ENCODE measurements at places on chromosomes 4 and X. TPM values are rescaled to one million over a fixed set of nuclear protein-coding genes. Genes with fewer than 3 reads are reported as not detected.
A peak's percentile ranks its signal among the peaks of the same experiment; 100 is the strongest.

GRCh38 chrX:2340991-2341390 lies 159.8 kb downstream of the DHRSX start:
- DNase-seq: no peak
- no peak overlapping the region for H3K27ac ChIP-seq
- H3K27me3 ChIP-seq: no peaks in the 10 kb centered on the region
- H3K4me1 ChIP-seq: no peaks in the 10 kb centered on the region

GRCh38 chr4:140870427-140870826 lies 114.2 kb upstream of the TBC1D9 start:
- no peak for DNase-seq
- H3K27me3 ChIP-seq: no peaks in the 10 kb centered on the region
- no peak overlapping the region for H3K4me3 ChIP-seq
- H3K36me3 ChIP-seq: no peaks in the 10 kb centered on the region

GRCh38 chr4:119835613-119835910 lies 207.0 kb upstream of the PDE5A start:
- H3K27me3 ChIP-seq: no peaks in the 10 kb centered on the region
- H3K27ac ChIP-seq: no peak overlapping the region
- no peak overlapping the region for H3K4me3 ChIP-seq
- H3K36me3 ChIP-seq: no peaks in the 10 kb centered on the region
- H3K4me1 ChIP-seq: no peaks in the 10 kb centered on the region

GRCh38 chr4:128354205-128354821 lies 66.7 kb upstream of the PGRMC2 start:
- H3K4me3 ChIP-seq: no peak overlapping the region
- no peak for DNase-seq
- peaks cover 28% of the 10 kb centered on the region for H3K4me1 ChIP-seq
- no peaks in the 10 kb centered on the region for H3K36me3 ChIP-seq
- no peaks in the 10 kb centered on the region for H3K27me3 ChIP-seq
- no peak overlapping the region for H3K27ac ChIP-seq

DNA sequence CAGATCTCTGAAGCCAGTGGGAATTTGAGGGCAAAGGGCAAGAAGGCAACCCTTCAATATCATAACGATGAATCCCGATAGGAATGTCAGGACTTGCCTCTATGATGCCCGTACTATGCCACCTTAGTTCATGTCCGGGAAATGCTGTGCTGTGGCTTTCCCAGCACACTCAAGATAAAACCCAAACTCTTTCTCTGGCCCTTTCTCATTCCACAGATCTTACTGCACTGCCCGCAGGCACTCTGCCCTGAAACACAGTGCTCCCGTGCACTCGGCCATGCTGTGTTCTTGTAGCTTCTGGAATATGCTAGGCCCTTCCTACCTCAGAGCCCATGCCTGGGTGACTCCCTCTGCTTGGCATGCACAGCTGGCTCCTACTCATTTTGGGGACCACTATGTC lies 26.3 kb downstream of the SORCS2 start:
- no peaks in the 10 kb centered on the region for H3K27me3 ChIP-seq
- H3K4me1 ChIP-seq: no peaks in the 10 kb centered on the region
- no peak for DNase-seq
- no peak overlapping the region for H3K27ac ChIP-seq
- no peak overlapping the region for H3K4me3 ChIP-seq
- H3K36me3 ChIP-seq: no peaks in the 10 kb centered on the region

DNA sequence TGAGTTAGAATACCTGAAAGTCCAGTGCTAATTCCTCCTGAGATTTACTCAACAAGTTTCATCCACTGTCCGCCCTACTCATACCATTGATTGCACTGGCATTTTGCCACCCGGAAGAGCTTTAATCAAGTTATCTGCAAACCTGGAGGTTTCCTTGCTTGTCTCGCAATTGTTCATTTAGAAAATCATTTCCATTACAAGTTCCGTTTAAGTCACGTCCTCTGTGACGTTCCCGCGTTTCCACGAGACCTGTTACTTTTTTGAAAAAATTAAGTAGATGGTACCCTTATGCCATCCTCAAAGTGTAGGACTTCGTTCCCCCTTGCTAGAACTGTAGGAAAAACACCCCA lies 761 bp upstream of the FRYL start:
- DNase-seq: peak; percentile 76
- no peaks in the 10 kb centered on the region for H3K36me3 ChIP-seq
- no peaks in the 10 kb centered on the region for H3K27me3 ChIP-seq
- H3K27ac ChIP-seq: peak overlapping the region; percentile 95
- peak overlapping the region; percentile 76 for H3K4me3 ChIP-seq
- H3K4me1 ChIP-seq: peaks cover 36% of the 10 kb centered on the region

- H3K4me1 ChIP-seq: no peaks in the 10 kb centered on the region
- no peak for DNase-seq
- no peaks in the 10 kb centered on the region for H3K36me3 ChIP-seq
Observed at GRCh38 chrX:155857561-155857960, 23.6 kb upstream of the VAMP7 start.

- H3K27me3 ChIP-seq: no peaks in the 10 kb centered on the region
- H3K27ac ChIP-seq: no peak overlapping the region
- no peaks in the 10 kb centered on the region for H3K4me1 ChIP-seq
- DNase-seq: no peak
- H3K4me3 ChIP-seq: no peak overlapping the region
- no peaks in the 10 kb centered on the region for H3K36me3 ChIP-seq
Observed at GRCh38 chr4:32840461-32841189, 2120.5 kb downstream of the PCDH7 start.

GRCh38 chr4:35912174-35912573 lies 332.1 kb downstream of the ARAP2 start:
- no peak overlapping the region for H3K4me3 ChIP-seq
- H3K27ac ChIP-seq: no peak overlapping the region
- H3K27me3 ChIP-seq: no peaks in the 10 kb centered on the region

SLC4A4 gene
- 0.34 TPM for total RNA-seq

DNA sequence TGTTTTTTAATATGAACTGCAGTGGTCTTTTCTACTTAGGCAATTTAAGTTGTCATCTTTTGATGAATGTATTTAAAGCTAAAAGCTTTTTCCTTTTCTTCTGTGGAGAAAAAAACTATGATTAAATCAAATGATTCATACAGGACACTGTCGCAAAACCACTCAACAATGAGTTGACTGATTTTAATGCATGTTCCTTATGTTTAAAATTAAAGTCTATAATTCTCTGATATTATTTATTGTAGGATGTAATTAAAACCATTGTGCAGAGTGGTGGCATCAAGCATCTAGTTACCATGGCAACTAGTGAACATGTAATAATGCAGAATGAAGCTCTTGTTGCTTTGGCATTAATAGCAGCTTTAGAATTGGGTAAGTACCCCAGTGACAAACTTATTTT lies 172.5 kb downstream of the RAP1GDS1 start:
- no peak overlapping the region for H3K27ac ChIP-seq
- no peak for DNase-seq

- H3K4me3 ChIP-seq: no peak overlapping the region
- H3K27me3 ChIP-seq: peaks cover 42% of the 10 kb centered on the region
- peak overlapping the region; percentile 12 for H3K27ac ChIP-seq
- peaks cover 61% of the 10 kb centered on the region for H3K4me1 ChIP-seq
- H3K36me3 ChIP-seq: no peaks in the 10 kb centered on the region
- no peak for DNase-seq
Observed at GRCh38 chr4:1044469-1045192, 33.2 kb downstream of the FGFRL1 start.

GYPA gene
- total RNA-seq: not detected

DNA sequence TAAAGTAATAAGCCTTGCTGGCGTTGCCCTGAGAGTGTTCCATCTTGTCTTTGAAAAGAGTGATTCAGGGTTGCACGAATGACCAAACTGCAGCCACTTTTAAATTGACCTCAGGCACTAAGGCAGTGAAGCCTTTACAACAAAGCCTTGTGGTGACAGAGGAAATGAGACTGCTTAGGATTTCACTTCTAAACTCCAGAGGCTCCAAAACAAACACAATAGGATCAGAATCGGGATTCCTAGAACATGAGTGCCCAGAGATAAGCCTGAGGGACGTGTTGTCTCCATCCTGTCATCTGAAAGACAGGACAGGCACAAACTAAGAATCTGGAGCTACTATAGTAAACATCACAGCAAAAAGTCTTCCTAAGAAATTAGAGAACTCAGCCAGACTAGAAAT lies 405.2 kb downstream of the PPARGC1A start:
- no peaks in the 10 kb centered on the region for H3K36me3 ChIP-seq
- H3K27ac ChIP-seq: no peak overlapping the region
- no peak for DNase-seq
- no peak overlapping the region for H3K4me3 ChIP-seq

DNA sequence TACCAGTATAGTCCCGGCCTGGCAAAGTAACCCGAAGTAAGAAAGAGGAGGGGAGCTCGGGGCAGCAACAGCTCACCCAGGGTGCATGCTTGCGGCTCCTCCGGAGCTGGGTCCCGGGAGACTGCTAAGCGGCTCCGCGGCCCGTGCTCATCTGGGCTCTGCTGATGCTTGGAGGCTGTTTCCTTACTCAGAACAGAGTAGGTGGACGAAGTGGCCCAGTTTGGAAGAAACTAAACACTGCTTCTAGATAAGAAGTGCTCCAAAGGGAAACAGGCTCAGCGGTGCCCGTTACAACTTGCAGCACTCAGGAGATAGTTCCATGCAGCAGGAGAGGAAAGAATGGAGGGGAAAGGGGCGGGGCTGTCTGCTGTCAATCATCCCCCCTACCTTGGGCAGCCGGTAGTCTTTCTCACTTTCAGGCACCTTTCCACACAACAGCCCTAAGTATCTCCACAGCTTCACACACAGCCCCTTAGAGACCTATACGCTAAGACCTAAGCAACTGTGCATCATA lies at the start of gene COL4A6:
Gene COL4A6, minus strand, starts transcription at position 313 of the 514 bp plus-strand sequence. Its CDS starts 226 bp downstream, at position 87.
- H3K27me3 ChIP-seq: no peaks in the 10 kb centered on the region
- peaks cover 10% of the 10 kb centered on the region for H3K4me1 ChIP-seq
- no peak for DNase-seq
- no peak within 1 kb of the TSS for H3K27ac ChIP-seq
- H3K4me3 ChIP-seq: peak within 1 kb of the TSS; percentile 51

HMGN5 gene
- 8.0 TPM for total RNA-seq

DNA sequence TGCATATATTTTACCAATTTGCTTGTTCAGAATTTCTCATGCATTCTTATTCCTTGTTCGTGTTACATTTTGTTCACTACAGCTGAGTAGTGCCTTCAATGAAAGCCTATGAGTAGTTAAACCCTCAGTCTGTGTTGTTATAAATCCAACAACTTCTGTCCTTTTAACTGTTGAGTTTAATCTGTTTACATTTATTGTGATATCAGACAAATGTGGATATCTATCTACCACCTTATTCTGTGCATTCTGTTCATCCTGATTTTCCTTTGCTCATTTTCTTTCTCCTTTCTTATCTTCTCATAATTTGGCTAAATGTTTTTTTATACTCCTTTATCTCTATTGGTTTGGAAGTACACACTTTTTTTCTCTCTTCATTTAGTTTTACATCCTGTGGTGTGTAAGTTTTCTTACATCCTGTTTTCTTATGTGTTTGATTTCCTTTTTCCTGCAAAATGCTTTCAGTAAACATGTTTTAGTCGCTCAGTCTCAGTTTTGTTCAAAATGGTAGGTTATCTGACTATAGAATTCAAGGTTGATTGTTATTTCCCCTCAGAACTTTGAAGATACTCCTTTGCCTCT lies 54.2 kb downstream of the CASP6 start:
- no peaks in the 10 kb centered on the region for H3K4me1 ChIP-seq
- DNase-seq: no peak
- H3K4me3 ChIP-seq: no peak overlapping the region
- no peaks in the 10 kb centered on the region for H3K36me3 ChIP-seq
- H3K27me3 ChIP-seq: no peaks in the 10 kb centered on the region

DNA sequence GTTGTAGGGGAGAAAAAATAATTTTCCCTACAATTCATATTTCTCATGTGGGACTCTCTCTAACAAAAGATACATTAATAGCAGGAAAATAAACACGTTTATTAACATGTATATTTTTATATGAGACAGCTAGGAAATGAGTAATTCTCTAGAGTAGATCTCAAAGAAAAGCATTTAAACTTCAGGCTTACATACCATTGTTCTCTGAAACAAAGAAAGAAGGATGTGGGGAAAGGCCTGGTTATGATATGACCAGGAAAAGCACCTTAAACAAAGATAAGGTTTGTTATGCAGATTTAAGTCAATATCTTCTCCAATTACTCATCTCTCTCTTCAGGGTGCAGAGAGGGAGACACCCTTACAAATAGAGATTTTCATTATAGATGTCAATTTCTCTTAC lies 131.3 kb downstream of the SLC7A11 start:
- DNase-seq: no peak
- H3K4me3 ChIP-seq: no peak overlapping the region
- H3K27me3 ChIP-seq: no peaks in the 10 kb centered on the region
- H3K36me3 ChIP-seq: no peaks in the 10 kb centered on the region
- H3K27ac ChIP-seq: no peak overlapping the region
- no peaks in the 10 kb centered on the region for H3K4me1 ChIP-seq

- H3K4me1 ChIP-seq: peaks cover 15% of the 10 kb centered on the region
- no peaks in the 10 kb centered on the region for H3K27me3 ChIP-seq
- H3K4me3 ChIP-seq: no peak overlapping the region
- H3K27ac ChIP-seq: no peak overlapping the region
- no peaks in the 10 kb centered on the region for H3K36me3 ChIP-seq
Observed at GRCh38 chrX:65589304-65589703, 54.7 kb upstream of the LAS1L start.

GRCh38 chr4:110415478-110415877 lies 60.5 kb upstream of the ENPEP start:
- H3K4me1 ChIP-seq: peaks cover 5% of the 10 kb centered on the region
- H3K36me3 ChIP-seq: no peaks in the 10 kb centered on the region
- DNase-seq: no peak
- H3K27ac ChIP-seq: no peak overlapping the region
- H3K27me3 ChIP-seq: no peaks in the 10 kb centered on the region
- no peak overlapping the region for H3K4me3 ChIP-seq

DNA sequence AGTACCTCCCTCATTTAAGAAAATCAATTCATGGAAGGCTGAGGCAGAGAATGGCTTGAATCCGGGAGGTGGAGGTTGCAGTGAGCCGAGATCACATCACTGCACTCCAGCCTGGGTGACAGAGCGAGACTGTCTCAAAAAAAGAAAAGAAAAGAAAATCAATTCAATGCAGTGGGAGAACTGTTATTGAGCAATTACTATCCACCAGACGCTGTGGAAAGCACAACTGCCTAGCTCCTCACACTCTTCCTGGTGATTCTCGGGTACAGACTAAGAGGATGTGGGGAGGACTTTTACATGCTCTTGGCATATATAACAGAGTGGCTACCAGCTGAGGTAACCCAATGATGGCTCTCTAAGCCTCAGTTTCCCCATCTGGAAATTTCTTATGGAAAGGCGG lies 2.7 kb upstream of the TMSB4X start:
- no peak for DNase-seq
- H3K4me3 ChIP-seq: peak overlapping the region; percentile 18
- no peaks in the 10 kb centered on the region for H3K36me3 ChIP-seq
- peaks cover 8% of the 10 kb centered on the region for H3K4me1 ChIP-seq
- H3K27me3 ChIP-seq: no peaks in the 10 kb centered on the region

- H3K27ac ChIP-seq: no peak overlapping the region
- H3K4me1 ChIP-seq: no peaks in the 10 kb centered on the region
- H3K36me3 ChIP-seq: no peaks in the 10 kb centered on the region
- no peak overlapping the region for H3K4me3 ChIP-seq
- H3K27me3 ChIP-seq: no peaks in the 10 kb centered on the region
Observed at GRCh38 chr4:153728660-153729059, 31.2 kb downstream of the RNF175 start.

SPACA5 gene
- not detected for total RNA-seq

RAB41 gene
- not detected for total RNA-seq

MAGED4 gene
- total RNA-seq: 0.93 TPM

GRCh38 chr4:48766131-48766792 lies 13.8 kb downstream of the FRYL start:
- H3K27me3 ChIP-seq: no peaks in the 10 kb centered on the region
- no peaks in the 10 kb centered on the region for H3K36me3 ChIP-seq
- no peak overlapping the region for H3K4me3 ChIP-seq
- DNase-seq: no peak
- H3K4me1 ChIP-seq: peaks cover 3% of the 10 kb centered on the region
- H3K27ac ChIP-seq: no peak overlapping the region

GRCh38 chrX:7993873-7994272 lies 66.7 kb upstream of the PNPLA4 start:
- no peaks in the 10 kb centered on the region for H3K27me3 ChIP-seq
- no peak overlapping the region for H3K27ac ChIP-seq
- no peaks in the 10 kb centered on the region for H3K4me1 ChIP-seq

Measured in suprapubic skin (tissue), 4 donors.